ENCODE measurements at places on chromosomes 3 and 15.

DNA sequence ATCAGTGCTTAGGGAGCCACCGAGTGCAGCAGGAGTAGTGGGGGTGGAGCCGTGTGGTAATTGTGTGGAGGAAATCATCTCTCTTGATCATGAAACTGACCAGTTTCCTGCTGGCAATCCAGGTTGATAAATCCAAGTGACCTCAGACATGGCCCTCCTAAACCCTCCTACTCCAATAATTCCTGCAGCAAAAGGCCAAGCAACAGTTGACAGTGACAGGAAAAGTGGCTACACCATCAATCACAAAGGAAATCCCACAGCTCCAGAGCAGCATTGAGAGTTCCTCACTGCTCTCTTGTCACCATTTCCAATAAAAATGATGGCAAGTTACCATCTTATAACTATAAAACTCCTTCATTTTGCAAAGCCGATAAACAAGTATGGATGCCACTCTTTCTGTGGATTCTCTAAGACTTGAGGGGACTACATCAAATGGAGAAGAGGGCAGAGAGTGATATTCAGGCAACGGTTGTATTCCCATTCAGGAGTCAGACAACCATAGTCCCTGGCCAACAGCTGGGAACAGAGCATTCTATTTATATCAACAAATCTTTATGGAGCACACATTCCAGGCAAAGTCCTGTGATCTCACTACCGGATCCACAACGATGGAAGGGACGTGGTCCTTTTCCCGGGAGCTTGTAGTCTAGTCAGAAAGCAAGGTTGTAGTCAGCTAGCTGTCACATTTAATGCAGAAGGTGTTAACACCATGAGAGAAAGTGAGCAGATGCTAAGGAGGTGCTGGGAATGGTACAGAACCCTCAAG, 312.5 kb upstream of the CTNNB1 start:
- DNase-seq: no peak

DNA sequence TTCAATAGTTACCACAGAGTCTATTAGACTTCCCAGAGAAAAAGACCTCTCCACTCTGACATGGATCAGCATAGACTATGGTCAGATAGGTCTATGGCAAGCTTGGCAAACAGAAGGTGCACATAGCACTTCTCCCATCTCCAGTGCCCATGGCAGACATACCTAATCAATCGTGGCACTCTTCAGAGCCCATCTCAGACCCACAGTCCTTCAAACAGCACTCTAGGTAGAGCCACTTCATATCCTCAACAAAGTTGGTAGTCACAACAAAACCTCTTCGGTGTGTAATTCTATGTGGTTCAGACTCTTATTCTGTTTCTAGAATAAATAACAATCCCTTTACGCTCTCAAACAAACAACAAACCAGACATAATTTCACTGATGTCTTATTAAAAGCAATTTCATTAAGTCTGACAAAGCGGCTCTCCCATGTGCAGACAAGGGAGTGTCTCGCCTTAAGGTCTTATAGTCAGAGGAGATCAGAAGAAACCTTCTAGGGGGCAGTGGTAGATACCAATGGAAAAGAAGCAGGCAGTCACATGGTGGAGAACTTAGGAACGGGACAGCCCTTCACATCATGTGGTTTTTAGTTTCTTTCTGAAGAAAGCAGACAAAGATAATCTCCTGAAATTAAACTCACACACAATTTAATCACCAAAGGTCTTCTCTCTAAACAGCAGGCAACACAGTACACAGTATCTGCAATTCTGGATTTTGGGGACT, 483.4 kb downstream of the FOXP1 start:
- DNase-seq: no peak

DNA sequence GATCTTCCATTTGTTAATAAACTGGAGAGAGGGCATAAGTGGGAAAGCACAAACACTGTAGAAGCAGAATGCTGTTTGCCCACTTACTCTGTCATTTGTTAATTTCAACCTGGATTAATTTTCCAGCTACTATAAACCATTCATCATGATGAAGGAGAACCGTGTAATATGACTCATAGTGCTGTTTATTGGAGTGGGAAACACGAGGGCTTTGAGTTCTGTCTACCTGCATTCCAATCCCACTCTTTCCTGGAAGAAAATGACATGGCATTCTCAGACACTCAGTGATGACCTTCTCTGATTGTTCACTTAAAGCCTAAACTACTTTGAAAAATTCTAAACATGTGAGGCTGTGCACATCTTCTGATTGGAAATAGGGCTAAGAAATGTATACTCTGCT, 826.7 kb downstream of the AGBL1 start:
- DNase-seq: no peak

DNA sequence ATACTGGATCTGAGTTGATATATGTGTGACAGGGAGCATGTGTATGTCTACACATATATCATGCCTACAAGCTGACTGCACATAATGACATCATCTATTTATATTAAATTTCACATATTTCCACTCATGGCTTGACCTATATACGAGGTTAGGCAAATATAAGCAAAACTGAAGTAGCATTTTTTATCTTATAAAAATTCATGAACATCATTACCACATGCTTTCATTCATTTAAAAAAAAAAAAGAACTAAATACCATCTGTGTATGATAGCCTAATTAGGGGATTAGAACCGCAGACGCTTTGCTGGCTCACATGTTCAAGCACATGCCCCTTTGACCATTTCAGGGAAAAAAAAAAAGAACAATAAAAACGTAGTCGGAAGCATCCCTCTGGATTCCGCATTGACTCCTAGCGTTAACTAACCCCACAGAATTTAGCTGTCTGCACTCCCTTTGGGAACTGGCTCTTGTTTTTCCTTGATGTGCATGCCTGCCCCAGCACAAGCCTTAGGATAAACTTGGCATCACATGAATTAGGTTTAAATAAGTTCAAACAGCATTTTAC, 888.4 kb downstream of the ROBO1 start:
- no peak for DNase-seq

- DNase-seq: no peak
These were observed 4.2 kb downstream of the HMCES start for GRCh38 chr3:129282727-129283327.

GRCh38 chr3:104428337-104428925, 938.3 kb upstream of the ALCAM start:
- no peak for DNase-seq

GRCh38 chr3:13538520-13539291, 10.2 kb upstream of the FBLN2 start:
- no peak for DNase-seq

GRCh38 chr15:100926971-100927756, 8.0 kb downstream of the LRRK1 start:
- no peak for DNase-seq

DNA sequence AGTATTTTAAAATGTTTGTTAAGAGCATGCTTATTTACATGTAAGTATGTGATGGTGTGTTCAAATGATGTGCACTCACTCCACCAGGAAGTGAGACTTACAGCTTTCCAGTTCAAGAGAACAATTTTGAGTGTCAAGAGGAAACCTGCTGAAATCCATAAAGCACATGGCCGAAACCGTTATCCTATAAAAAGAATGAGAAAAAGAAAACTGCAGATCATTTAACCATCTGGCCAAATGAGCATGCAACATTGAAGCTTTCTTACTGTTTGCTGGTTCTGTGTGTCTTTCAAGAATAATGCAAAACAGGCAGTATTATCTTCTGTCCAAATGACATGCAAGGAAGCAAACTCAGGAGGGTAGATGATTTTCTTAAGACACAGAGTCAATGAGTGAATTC, 26.3 kb downstream of the GABRR3 start:
- no peak for DNase-seq

GRCh38 chr3:101204246-101204645, 116.1 kb downstream of the IMPG2 start:
- DNase-seq: no peak

DNA sequence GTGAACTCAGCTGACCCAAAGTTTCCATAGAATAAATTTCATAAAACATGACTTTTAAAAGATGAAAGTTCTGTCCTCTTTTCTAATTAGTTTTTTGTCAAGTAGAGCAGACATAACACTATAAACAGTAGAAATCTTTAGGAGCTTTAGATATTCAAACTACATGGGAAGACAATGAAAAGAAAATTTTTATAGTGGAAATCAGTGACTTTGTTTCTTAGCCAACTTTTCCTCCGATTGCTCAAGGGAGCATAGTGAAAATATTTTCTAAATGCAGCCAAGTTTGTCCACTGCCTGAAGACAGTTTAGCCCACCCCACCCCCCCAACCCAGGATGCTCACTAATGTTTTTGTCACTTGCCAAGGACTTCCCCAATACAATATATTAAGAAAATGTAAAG, 114.9 kb downstream of the PLD1 start:
- DNase-seq: no peak

- no peak for DNase-seq
These were observed 319.2 kb downstream of the FGF12 start for GRCh38 chr3:192408007-192408646.

GRCh38 chr3:120640231-120640630, 41.8 kb downstream of the HGD start:
- DNase-seq: no peak

DNA sequence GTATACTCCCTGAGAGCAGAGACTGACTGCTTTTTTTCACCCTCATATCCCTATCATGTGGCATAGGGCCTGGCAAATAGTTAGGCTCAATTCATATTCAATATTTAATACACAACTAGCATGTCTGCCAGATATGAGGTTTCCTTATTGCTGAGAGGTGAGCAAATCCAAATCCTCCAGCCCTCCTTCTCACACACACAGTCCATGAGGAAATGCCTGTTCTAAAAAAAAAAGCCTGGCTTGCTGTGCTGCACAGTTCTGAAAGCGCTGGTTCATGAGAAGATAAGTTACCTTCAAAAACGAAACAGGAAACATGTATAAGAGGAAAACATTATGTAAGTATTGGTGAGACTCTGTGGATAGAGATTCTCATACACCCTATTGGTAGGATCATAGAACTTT, 15.5 kb upstream of the ACAP2 start:
- peak; percentile 74 for DNase-seq

GRCh38 chr3:121752261-121752660, 2.7 kb upstream of the GOLGB1 start:
- DNase-seq: no peak

DNA sequence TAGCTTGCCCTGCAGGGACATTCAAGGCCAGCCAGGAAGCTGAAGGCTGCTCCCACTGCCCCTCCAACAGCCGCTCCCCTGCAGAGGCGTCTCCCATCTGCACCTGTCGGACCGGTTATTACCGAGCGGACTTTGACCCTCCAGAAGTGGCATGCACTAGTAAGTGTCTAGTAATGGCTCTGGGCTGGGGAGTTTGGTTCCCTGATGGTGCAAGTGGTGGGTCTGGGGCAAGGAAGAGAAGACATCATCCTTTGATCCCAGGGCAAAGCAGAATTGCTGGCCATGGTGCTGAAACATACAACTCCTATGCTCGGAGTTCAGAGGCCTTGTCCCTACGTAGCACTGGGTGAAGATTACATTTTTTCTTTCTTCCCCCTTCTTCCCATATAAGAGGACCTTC, 311.4 kb downstream of the EPHB1 start:
- no peak for DNase-seq

DNA sequence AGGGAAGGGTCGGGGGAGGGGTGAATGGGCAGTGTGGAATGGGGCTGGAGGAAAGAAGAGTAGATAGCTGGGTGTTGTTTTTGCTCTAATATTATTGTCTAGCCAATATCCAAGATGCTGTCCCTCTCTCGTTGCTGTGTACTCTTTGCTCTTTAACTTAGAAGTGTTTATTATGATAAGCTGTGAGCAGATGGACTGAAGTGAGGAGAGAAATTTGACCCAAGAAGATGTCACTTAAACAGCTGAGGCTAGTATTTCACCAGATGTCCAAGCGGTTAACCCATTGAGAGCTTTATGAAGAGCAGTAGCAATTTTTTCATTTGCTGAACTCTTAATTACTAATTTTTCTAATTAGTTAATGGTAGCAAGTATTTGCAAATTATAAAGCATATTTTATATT, 212.2 kb upstream of the TP63 start:
- no peak for DNase-seq

- DNase-seq: no peak
These were observed 9.6 kb upstream of the RNF111 start for GRCh38 chr15:58977887-58978286.

DNA sequence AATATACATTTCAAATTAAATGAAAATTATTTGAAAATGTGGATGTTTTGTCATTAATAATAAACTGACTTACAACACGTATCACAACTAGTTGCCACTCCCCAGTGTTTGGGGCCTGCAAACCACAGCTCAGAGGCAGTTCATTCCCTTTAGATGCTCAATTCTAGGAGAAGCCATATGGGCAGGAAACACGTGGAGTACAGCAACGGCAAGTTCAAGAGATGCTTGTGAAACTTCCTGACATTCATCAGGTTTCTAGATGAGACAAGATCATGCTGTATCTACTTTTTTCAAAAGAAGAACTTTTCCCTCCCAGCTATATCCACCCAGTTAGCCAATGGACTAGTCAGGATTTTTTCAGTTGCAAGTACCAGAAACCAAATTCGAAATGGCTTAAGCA, 17.6 kb upstream of the PLA2G4D start:
- DNase-seq: peak; percentile 39

- peak; percentile 100 for DNase-seq
These were observed at the start of gene UBP1 for GRCh38 chr3:33440328-33441224. TSS of gene UBP1 (minus strand) at chr3:33440405. CDS start at chr3:33439848, 557 bp downstream.

- DNase-seq: no peak
These were observed 116.4 kb upstream of the TJP1 start for GRCh38 chr15:29938361-29939335.

DNA sequence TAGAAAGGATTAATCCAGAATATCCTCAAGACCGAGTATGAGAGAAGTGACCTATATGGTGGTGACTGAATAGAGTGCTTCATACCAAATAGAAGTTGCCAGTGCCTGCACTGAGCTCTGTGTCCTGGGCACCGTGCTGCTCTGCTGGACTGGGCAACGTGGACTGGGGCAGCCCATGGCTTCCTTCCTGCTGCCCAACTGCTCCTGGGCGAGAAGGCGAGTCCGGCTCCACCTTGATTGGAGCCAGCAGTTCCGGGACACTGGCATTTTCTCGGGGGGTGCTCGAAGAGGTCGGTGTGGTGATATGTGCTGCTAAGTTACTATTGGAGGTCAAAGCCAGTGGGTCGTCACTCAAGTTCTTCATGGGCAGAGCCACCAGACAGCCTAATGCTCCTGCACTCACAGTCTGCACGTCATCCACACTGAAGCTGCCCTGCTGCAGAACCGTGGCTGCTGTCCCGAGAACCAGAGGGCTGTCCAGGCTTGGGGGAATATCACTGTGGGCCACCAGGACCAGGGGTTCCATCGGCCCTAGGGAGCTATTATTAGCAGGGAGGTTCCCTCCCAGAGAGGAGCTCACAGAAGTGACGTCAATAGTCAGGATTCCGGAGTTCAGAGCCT, 14.1 kb downstream of the ZXDC start:
- DNase-seq: no peak

GRCh38 chr3:74591946-74592345, 22.5 kb downstream of the CNTN3 start:
- DNase-seq: no peak

- no peak for DNase-seq
These were observed 100.9 kb downstream of the CLSTN2 start for GRCh38 chr3:140035871-140036270.

GRCh38 chr15:62977952-62978811, 64.4 kb upstream of the TPM1 start:
- DNase-seq: no peak

All from inflammatory macrophage treated with lipopolysaccharide for 1 hour (primary cell).